ENCODE measurements at places on chromosomes 1 and 21.

DNA sequence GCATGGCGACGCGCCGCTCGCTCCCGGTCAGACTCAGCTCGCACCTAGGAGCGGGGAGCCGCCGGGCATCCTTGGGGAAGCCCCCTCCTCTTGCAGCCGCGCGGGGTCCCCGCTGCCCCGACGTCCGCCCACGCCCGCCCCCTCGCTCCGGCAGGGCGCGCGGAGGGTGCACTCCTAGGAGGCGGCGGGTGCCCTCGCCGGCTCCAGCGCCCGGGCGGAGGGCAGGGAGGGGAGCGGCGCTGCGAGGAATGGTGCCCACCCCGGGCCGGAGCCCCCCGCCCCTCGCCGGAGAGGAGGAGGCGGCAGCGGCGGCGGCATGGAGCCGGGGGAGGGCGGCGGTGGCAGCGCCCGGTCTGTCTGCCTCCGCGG is 488 bp downstream of the FAM78B start:
- no peak for DNase-seq

GRCh38 chr21:33374080-33374449 is 29.1 kb upstream of the IFNGR2 start:
- no peak for DNase-seq

DNA sequence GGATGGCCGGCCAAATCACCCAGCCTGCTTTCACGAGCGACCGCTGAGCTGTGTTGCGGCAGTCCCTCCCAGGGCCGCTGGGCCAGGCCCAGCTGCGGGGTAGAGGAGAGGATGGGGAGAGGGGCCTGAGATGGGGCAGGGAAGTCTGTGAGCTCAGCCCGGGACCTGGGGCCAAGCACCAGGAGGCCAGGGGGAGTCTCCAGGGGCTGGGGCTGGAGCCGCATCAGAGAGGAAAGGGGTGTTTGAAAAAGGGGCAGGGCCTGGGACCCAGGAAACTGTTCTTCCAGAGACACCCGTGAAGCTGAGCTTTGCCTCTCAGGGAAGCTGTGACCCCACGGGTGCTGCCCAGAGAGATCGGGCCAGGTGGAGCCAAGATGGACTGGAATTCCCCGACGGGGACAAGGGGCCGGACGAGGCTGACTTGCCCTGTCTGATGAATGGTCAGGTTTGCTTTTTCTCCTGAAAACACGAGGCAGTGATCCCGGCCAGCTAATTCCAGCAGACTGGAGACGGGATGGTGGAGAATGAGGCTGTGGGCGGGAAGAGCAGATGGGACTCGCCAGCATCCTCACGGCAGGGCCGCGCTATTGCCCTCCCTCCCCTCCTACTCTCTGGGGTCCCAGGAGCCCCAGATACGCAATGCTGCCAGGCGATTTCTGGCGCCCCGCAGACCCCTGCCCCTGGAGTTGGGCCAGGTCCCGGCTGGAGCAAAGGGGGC is 40.3 kb upstream of the COL18A1 start:
- DNase-seq, result no peak

- no peak for DNase-seq
Observed at GRCh38 chr1:68503085-68503484, 6.2 kb upstream of the DEPDC1 start.

- no peak for DNase-seq
Observed at GRCh38 chr1:93483200-93483599, 35.3 kb downstream of the FNBP1L start.

DNA sequence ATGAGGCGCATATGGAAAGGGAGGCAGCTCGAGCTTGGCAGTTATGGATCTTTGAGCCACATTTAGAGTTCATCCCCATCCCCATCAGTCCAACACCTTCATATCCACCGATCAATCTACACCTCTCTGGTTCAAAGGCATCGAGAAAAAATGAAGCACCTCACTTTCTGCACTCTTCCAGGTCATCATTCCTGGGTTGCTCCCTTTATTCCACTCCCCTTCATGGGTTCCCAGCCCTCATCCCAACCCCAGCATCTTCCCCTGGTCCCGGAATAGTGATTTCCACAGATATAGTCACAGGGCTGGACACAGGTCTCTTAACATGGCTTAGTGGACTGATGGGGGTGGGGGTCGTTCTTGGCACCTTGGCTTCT is 354 bp downstream of the HAPLN2 start:
- DNase-seq, result no peak

DNA sequence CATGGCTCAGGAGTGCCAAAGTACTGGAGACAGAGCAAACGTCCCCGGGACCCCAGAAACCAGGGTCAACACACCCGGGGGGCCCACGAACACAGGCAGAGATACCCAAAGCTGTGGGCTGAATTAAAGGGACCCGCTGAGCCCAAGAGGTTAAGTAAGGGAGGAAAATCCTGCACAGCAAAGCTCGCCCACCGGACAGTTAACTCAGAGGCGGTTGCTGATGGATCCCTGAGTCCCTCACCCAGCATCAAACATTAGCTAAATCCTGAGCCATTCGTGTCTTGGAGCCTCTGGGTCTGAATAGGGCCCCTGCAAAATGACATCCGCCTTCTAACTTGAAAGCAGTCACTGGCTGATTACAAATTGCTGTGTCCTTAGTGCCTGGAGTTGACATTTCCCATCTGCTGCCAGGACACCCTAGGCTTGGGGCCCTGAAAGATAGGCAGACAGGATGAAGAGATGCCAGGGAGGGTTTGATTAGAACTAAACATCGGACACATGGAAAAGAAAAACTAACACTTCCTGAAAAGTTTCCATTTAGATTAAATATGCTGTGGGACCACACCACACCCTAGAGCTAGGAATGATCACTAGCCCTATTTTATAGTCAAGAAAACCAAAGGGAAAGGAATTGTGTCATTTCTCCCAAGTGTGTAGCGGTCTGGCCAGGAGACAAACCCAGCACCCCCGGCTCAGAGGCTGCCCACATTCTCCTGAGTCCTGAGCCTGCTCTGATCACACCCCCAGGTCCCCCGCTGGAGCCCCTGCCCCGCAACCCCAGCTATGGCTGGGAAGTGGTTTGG is 239.3 kb downstream of the NPHP4 start:
- no peak for DNase-seq

All from effector CD4-positive, alpha-beta T cell (primary cell).